ENCODE measurements at places on chromosomes 4 and X.

GRCh38 chrX:132561483-132561882 is 72.6 kb upstream of the MBNL3 start:
- no peak for DNase-seq

DNA sequence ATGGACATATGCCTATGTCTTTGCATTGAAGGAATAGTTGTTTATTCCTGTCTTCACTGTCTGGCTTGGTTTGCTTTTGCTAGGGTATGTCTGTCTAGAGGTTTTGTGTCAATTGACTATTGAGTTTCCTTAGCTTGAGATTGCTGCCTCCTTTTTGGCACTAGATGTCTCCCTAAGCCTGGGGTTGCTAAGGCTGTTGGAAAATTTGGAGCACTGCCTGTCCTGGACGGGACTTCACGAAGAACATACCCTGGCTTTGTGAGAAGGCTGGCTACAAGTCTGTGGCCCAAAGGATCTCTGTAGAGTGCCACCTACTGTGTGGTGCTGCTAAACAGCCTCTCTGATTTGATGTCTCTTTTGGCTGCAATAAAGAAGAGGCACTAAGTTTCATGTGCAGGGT is 183.8 kb upstream of the NUDT10 start:
- DNase-seq = no peak

DNA sequence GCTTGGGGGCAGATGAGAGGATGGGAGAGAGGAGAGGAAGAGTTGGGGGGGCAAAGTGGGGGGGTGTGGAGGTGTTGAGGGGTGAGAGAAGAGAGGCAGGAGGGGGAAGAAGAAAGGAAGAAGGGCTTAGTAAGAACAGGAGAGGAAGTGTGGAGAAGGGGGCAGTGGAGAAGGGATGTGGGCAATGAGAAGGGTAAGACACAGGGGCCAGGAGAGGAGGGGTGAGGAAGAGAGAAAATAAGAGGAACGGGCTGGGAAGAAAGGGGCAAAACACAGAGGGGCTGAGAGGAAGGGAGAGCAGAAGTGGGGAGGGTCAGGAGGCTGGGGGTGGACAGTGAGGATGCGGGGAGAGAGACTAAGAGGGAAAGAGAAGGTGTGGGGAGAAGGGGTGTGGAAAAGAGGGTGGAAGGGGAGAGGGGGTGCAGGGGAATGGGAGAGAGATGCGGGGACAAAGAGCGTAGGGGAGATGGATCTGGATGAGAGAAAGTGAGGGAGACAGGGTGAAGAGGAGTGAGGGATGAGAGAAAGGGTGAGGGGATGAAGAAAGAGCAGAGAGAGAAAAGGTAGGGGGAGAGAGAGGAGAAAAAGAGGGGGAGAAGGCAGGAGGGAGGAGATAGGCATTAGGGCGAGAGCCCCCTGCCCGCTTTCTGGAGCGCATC is 12.9 kb downstream of the SH3KBP1 start:
- DNase-seq = no peak

- no peak for DNase-seq
Observed at GRCh38 chr4:102104278-102104677, 241.0 kb downstream of the SLC39A8 start.

GRCh38 chrX:140040386-140040785 is 75.1 kb upstream of the CXorf66 start:
- DNase-seq = no peak

DNA sequence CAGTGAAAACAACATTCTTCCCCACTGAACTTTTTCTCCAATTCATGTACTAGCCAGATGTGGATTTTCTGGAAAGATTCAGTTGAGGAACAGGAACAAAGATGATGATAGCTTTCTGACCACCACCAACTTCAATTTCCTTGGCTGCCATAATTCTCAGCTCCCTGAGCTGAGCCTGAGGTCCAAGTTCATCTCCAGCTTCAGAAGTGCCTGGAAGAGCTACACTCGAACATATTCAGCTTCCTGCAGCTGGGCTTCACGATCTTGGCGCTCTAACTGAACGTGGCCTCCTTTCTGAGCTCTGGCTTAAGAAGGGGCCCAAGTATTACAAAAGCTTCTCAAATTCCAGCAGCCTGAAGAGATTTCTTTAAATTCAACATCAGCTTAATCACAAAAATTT is 83.9 kb downstream of the QDPR start:
- DNase-seq = no peak

DNA sequence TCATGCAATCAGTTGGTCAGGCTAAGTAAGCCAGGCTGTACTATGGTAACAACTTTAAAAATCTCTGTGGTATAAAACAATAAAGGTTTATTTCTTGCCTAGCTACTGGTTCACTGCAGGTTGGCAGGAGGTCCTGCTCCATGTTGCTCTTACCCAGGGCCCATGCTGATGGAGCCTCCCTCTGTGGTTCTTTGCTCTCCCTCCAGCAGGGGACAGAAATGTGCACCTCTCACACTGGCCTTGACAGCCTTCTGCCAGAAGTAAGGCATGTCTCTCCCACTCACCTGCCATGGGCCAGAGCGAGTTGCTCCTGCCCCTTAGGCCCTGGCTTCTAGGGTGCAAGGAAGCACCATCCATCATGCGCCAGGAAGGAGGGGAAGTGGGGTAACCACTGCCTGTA is 31.1 kb downstream of the CLDN22 start:
- no peak for DNase-seq

GRCh38 chr4:87270144-87270543 is 49.7 kb upstream of the KLHL8 start:
- no peak for DNase-seq

GRCh38 chrX:125193921-125194320 is 125.8 kb upstream of the TEX13C start:
- DNase-seq = no peak
